GM12864 (cell line): ENCODE measurements at places on chromosomes 6 and 20.

GRCh38 chr6:113383701-113384100 is 473.4 kb upstream of the MARCKS start:
- no peak for DNase-seq

DNA sequence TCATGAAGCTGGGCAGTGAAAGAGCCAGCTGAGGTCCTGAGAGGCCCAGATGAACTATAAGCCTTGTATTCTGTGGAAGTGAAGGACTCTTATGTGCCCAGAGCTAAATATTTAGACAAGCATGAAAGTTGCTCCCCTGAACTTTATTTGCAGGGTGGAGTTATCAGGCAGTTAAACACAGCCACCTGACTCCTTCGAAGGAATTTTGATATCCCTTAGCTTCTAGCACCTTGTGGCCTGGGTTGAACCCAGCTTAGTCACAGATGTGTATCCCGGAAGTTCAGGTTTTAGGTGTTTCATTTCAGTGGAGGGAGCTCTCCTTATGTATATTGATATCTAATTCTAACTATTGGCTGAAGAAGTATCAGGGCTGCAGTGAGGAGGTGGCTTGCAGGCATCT is 20.4 kb downstream of the NR2E1 start:
- no peak for DNase-seq

DNA sequence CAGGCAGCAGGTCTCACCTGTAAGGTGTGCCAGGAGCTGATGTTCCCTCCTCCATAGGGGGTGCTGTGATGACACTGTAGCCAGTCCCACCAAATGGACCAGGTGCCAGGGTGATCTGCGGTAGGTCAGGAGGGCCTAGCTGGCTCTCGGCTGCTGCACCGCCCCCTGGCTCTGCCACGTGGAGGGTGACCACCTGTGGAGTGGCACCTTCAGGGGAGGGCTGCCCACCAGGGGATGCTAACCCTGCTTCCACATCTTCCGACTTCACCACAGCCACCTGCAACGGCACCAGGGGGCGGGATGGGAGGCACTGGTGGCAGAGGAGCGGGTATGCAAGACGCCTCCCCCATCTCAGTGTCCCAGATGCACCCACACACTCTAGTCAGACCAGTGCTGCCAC is 18.3 kb downstream of the ZNF335 start:
- no peak for DNase-seq

- DNase-seq, result no peak
Observed at GRCh38 chr20:10178091-10178490, 40.5 kb upstream of the SNAP25 start.

GRCh38 chr6:24838994-24839393 is 40.3 kb upstream of the ARMH2 start:
- no peak for DNase-seq

- no peak for DNase-seq
Observed at GRCh38 chr6:27805347-27805746, 106.8 kb downstream of the OR2B2 start.
